LoVo (cell line): ENCODE measurements at places on chromosomes 7 and 10.

DNA sequence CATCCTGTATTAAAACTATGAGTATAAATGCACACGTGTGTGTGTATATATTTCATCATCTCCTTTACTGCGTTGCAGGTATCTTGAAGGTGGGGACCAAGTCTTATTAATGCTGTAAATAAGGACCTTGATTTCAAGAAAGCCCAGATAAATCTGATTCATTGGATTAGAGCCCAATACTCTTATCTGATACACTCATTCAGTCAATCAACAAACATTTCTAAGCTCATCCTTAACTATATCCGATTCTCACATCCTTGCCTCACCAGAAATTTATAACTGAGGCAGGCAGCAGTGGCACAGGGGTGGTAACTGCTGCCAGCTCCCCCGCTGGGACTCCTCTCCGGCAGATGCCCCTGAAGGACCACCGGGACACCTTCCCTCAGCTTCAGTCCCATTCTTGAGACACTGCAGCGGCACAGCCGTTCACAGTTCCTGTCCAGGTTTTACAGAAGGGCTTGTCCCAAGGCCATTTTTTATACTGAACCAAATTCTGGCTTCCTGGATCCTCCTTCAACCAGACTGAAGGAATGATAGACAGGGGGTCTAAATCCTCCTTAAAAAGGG lies 54.0 kb downstream of the BRI3 start:
- DNase-seq = no peak

DNA sequence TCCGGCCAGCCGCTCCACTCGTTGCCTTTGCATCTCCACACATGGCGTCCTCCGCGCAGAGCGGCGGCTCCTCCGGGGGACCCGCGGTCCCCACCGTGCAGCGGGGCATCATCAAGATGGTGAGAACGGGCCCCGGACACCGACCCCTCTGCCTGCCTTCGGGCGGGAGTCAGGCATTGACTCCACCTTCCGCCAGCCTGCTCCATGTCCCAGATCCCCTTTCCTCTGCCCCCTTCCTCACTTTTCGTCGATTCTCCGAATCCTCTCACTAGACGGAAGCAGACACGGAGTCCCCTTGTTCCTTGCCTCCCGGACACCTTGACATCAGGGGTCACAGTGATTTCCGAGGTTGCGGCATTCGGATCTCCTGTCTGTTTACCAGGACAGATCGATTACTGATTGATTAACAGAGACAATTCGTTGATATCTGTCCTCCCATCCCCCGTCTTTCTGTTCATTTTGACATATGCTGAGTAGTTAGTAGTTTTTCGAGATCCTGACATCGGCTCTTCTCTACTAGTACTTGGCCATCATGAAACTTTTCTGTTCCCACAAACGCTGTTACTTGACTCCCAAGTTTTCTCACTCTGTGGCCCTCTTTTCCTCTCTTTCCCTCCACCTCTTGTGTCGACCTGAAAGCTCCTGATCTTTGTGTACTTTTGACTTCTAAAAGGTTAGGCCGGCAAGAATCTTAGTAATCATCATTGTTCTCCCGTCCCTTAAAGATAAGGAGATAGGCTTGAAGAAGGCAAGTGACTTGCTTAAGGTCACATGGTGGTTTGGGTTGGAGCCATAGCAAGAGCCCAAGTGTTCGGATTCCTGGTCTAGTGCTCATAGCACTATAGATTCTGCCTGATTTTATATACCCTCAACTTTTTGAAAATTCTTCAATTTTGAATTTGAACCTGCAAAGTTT lies 597 bp downstream of the SND1 start:
- peak; percentile 55 for DNase-seq

DNA sequence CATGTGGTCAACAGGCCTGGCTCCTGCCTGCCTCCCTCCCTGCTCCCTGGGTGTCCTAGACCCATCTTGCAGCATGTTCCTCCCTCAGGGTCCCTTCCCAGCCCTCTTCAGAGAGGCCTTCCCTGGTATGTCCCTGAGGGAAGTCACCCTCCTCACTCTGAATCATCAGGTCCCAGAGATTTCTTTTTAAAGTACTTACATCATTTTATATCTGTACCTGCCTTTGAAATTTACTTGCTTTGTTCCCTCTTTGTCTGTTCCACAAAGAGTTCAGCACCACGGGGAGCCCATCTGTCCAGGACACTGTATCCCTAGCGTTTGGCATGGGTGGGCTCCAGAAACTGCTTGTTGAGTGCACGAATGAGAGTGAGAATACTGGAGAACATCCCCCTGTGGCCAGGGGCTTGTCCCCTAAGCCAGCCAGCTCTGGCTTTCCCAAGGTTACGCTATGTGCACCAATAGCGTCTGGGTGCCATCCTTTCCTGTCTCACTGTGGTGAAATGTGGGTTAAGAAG lies 50.6 kb upstream of the IGFBP3 start:
- DNase-seq = no peak

DNA sequence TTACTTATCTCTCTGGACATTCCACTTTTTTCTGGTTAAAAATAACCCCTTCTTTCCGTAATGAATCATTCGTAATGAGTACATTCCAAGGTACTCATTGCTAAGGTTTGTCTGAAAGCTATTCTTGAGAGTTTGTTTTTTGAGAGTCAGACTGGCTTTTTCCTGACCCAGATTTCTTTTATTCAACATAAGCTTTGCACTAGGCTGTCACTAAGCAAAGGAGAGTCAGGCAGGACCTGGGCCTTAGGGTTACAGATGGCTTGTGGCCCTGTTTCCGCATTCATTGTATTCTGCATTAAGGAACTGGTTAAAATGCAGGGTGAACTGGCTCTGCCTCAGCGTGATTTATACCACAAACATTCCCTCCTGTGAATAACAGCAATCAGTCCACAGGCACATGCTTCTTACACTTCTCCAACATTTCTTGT lies 84.1 kb downstream of the POM121L12 start:
- no peak for DNase-seq

DNA sequence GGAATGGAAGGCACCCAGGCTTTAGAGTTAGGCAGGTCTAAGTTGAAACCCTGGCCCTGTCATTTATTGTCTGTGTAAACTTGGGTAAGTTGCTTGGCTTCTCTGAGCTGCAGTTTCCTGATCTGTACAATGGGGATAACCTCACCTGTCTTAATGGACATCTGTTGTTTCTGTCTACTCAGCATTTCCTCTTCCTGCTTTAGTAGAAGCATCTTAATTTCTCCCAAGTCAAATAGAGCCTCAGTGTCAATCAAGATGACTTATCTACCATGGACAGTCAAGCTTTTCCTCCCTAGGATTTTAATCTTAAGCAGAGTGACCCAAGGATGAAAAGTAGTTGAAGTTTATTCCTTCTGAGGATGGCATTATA lies 119.7 kb downstream of the FZD1 start:
- no peak for DNase-seq

GRCh38 chr10:82245157-82245556 lies 370.2 kb downstream of the NRG3 start:
- DNase-seq = no peak

DNA sequence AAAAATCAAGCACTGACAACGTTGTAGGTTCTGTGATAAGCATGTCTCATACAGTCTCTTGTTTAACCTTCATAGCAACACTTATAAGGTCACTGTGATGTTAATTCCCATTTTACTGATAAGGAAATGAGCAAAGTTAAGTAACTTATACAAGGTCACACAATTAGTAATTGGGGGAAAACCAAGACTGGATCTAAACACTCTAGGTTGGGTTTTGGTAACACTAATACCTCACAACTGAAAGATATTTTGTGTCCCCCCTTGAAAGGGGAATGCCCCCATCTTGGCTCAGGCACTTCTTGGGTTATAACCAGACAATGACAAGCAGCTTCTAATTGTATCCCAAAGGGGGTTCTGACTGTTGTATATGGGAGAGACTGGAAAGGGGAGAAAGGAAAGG lies 36.0 kb upstream of the ABCB4 start:
- DNase-seq = no peak

GRCh38 chr10:107496594-107496993 lies 332.1 kb upstream of the SORCS1 start:
- no peak for DNase-seq

GRCh38 chr7:90290244-90291113 lies 30.6 kb downstream of the FAM237B start:
- no peak for DNase-seq

- DNase-seq = no peak
These were observed 194.4 kb downstream of the PLXNA4 start for GRCh38 chr7:132381742-132382472.

DNA sequence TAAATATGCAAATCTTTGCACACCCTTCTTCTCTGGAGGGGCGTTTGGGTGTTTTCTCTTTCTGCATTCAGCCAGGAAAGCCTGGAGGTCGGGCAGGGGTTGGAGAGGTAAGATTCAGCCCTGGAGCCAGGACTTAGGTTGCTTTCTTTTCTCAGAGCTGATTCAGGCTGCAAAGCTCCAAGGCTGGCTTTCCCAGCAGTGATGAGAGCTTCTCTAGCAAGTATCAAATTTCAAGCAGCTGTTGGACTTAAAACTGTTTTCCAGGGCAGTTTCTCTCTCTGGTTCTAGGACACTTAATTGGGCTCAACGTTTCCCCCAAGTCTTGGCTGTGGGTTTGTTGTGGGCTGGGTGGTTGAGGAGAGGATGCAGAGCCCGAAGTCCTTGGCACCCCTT lies 608 bp downstream of the AKR1B10 start:
- DNase-seq = no peak

- DNase-seq = no peak
These were observed 6.2 kb downstream of the FOXI2 start for GRCh38 chr10:127743205-127743604.
